NCI-H1105 treated with DMSO at 0.1 percent for 48 hours (cell line): ENCODE measurements at places on chromosomes 6 and 20.

DNA sequence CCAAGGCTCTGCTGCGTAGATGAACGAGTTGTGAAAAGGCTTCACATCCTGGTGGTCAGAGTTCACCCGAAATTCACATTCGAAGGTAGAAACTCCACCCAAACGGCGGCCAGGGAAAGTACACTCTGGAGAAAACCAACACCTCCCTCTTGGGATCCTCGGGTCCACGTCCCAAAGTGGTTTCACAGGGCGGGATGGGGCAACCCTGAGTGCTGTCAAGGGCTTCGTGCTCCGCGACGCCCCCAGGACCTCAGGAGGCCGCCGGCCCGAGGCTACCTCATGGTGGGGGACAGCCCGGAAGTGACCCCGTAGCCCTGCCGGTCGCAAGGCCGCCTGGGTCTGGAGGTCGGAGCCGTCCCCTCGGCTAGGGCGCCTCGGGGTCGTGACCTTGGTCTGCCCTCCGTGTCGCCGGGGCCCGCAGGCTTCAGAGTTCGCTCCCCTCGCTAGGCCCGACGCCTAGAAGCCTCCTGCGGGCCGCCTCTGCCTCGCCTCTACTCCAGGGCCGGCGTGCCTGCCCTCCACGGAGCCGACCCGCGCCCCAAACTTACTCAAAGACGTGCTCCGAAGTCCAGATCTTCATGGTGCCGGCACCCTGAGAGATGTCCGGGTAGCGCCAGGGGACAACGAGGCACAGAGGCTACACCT lies at the start of gene PRELID3B:
Gene PRELID3B (minus strand): TSS at position 636 of the 645 bp plus-strand sequence. CDS start 56 bp downstream, at position 580.
- no peak for DNase-seq

DNA sequence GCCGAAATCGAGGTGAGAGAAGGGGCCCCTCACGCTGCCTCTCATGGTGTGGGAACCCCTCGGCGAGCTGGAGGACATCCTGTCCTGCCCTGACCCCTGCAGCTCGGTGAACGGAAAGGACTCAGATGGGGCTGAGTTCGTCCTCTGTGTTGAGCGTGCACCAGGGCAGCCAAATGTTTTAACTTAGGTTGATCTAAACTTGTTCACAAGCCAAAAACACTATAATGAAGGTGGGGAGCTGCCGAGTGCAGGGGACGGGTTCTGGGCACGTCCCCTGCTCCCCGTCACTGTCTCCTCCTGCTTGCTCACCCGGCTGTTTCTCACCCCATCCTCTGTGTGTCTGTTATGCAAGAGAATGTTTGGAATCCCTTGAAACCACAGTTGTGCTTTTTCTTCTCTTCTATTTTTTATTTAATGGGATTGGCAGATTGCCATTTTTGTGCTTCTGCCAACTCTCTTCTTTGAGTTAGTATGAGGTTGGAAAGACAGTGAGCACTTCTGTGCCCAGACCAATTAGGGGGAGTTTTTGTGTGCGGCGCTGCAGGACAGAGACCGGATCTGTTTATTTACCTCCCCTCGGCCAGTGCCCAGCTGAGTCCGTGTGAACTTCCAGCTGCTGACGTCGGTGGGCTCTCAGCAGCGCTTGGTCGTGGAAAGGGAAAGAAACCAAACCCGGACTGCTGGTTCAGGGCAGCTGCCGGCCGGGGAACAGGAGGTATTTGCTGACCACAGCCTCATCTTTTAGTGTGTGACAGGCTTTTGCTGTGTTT lies 158.1 kb downstream of the DTNBP1 start:
- DNase-seq = peak; percentile 92

DNA sequence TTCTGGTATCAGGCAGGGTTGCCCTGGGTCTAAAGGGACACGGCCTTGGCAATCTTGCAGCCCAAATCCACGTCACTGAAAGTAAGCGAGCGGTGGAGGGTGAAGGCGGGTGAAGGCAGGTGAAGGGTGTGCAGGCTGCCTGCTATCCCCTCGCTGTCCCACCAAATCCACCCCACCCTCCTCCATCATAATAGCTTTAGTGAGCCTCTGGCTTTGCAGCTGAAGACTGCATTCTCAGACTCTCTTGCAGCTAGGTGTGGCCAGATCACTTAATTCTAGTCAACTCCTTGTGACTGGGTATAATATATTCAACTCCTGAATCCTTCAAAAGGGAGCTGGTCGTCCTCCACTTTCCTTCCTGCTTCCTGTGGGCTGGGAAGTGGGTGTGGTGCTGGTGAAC lies 126.7 kb upstream of the TRAF3IP2 start:
- no peak for DNase-seq

DNA sequence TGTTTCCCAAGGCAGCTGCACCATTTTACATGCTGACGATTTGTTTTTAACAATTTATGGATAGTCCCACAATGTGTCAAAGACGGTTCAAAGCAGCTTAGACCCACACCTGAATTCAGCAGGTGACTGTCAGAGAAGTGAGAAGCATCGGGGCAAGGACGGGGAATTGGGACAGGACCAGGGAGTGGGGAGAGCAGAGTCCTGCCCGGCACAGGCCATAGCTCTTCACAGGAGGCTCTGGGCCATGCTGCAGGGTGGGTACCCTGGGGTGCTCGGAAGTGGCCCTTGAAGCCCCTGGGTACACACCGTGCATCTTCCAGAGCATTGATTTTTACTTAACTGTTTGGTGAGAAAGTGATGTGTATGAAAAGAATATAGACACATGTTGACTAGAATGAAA lies 33.2 kb upstream of the PHACTR3 start:
- DNase-seq = no peak

GRCh38 chr6:63716169-63716568 lies 80.6 kb downstream of the PHF3 start:
- DNase-seq = no peak

DNA sequence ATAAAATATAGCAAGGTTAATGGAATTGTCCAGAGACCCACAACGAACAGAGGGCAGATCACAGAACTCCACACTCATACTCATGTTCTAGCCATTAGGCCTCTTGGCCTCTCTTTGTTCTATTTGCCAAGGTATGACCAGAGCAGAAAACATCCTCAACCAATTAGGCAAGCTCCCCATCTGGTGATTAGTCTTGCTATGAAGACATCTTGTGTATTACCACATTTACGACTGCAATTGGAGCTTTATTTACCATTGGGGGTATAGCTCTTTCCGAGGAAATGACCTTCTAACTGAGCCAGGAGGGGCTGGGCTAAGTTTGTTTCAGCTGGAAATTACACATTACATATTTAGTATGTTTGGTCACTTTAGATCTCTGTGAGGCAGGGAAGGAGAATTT lies 593.9 kb downstream of the CD109 start:
- no peak for DNase-seq

DNA sequence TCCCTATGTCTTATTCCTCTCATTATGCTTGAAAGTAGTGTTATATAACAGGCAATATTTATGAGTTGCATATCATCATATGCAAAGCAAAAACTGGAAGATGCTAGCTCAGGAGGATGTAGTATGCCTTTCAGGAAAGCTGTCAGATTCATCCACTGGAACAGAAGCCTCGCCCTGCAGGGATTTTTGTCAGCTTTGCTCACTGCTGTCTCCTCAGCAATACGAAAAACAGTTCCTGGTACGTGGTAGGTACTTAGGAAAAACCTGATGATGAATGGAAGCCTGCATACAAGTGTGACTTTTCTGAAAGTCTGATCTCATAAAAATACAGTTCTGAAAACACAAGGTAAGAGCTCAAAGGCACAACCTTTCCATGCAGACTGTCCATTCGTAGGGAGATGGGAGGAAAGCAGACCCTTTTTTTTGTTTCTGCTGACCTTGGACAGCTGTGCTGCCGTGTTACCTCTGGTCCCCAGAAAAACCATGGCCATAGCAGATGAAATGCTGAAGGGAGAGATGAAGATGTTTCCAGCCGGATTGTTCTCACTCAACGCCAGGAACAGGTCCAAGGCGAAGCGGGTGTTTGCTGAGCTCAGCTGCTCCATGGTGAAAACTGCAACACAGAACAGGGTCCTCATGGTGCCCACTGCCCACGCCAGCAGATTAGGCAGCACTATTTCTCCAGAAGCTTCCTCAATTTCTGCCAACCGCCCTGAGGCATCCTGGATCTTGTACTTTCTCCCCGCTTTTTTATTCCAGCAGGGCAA lies 1.5 kb downstream of the SERPINB1 start:
- no peak for DNase-seq

GRCh38 chr6:30685157-30686008 lies 1.1 kb downstream of the PPP1R18 start:
- no peak for DNase-seq

GRCh38 chr6:63517221-63517620 lies 55.1 kb upstream of the LOC128125822 start:
- no peak for DNase-seq

DNA sequence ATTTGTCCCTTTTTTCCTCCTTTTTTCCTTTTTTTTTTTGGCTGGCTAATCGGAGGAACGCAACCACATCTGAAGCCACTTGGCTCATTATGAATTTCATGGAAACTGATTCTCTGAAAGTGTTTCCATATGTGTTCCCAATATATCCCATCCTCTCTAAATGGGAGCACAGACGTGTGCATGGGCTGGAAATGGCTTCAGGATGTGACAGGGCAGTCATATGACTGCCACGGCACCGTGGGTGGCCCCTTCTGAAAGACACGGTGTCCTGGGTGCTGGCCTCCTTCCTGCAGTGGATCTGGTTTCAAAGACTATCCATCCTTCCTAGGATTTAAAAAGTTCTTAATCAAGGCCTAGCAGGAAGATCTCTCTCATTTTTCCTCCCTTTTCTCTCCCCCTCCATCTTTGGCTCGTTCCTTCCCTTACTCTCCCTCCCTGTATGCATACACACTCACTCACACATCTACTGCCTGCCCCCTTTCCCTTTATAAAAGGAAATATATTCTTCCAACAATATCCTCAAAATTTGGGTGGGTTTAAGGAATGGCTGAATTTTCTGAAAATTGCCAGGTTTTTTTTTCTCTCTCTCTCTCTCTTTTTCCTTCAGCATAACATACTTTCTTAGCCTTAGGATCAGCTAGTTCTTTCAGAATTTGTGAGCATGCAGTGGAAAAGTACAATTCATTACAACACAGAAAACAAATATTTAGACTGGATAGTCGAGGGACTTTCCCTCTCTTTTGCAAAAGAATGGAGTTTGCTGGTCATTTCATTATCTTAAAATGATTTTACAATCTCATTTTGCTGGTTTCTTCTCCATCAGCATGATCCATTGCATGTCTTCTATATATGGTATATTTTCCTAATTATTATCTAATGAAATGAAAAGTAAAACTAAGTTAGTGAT lies 161.2 kb upstream of the SUPT3H start:
- DNase-seq = no peak

DNA sequence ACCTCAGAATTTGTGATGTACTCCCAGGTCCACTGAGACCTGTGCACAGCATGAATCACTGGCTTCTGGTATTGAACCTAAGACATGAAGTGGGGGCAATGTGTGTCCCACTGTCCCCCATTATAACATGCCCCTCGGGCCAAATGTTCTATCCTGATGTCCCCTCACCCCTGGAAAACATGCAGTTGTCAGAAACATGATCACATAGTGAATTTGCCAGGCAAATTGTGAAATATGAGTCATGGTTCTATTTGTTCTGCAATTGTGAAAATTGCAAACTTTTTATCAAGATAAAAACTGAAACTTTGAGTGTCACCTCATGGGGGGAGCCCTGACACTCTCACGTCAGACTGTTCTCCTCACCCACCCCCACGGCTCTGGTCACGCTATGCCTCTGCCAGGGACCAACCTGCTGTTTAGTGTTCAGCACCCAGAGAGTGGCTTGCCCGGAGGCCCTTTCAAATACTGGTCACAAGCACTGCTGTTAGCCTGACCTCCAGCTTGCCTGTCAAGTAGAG lies 305.3 kb downstream of the CLIC5 start:
- DNase-seq = no peak

GRCh38 chr6:42260396-42260888 lies 42.8 kb upstream of the MRPS10 start:
- no peak for DNase-seq

GRCh38 chr6:120392941-120393340 lies 941.3 kb downstream of the TBC1D32 start:
- DNase-seq = no peak

DNA sequence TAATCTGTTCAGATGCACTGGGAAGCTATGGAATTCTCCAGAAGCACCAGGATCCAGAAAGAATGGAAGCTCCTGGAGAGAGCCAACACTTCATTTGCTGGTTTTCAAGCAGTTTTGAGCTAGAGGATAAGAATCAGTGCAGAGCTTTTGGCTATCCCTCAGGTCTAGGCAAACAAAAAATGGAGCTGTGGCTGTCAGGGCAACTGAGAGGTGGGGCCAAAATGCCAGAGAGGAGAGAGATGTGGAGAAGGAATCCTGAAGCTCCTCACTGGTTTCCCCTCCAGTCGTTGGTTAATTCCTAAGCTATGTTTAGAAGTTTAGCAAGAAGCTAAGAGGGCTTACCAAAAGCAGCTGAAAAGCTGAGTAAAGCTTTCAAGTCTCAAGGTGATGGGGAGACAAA lies 294.2 kb upstream of the JARID2 start:
- DNase-seq = no peak

- no peak for DNase-seq
Observed at GRCh38 chr20:20317195-20317594, 50.7 kb upstream of the INSM1 start.

DNA sequence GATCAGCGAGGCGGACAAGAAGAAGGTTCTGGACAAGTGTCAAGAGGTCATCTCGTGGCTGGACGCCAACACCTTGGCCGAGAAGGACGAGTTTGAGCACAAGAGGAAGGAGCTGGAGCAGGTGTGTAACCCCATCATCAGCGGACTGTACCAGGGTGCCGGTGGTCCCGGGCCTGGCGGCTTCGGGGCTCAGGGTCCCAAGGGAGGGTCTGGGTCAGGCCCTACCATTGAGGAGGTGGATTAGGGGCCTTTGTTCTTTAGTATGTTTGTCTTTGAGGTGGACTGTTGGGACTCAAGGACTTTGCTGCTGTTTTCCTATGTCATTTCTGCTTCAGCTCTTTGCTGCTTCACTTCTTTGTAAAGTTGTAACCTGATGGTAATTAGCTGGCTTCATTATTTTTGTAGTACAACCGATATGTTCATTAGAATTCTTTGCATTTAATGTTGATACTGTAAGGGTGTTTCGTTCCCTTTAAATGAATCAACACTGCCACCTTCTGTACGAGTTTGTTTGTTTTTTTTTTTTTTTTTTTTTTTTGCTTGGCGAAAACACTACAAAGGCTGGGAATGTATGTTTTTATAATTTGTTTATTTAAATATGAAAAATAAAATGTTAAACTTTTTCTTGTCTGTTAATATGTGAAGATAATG lies 2.2 kb downstream of the HSPA1B start:
- DNase-seq = peak; percentile 64

GRCh38 chr6:47161176-47161687 lies 119.1 kb upstream of the ADGRF1 start:
- no peak for DNase-seq

- DNase-seq = no peak
Observed at GRCh38 chr6:11428895-11429294, 108.7 kb upstream of the TMEM170B start.

DNA sequence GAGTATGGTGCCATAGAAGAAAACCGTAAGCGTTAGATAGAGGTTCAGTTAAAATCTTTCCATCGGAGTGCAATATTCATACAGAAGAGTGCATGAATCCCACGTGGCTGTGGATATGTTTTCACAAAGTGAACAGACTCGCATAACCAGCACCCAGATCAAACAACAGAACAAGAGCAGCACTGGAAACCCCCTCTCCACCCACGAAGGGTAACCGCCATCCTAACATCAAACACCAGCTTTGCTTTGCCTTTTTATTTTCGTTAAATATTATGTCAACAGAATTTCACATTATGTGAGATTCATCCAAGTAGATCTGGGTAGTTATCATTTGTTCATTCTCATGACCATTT lies 4.7 kb downstream of the GTSF1L start:
- no peak for DNase-seq
